ENCODE measurements at places on chromosomes 5 and 9. TPM values are rescaled to one million over a fixed set of nuclear protein-coding genes. Genes with fewer than 3 reads are reported as not detected.

Gene PAX5
- not detected for total RNA-seq

Gene FAM221B
- total RNA-seq, result not detected

Gene PRRX2
- total RNA-seq, result 0.40 TPM

Gene ACTBL2
- 0.11 TPM for total RNA-seq

Gene DBH
- not detected for total RNA-seq

Gene HSPB3
- total RNA-seq, result not detected

Gene OMD
- not detected for total RNA-seq

Gene AK8
- total RNA-seq, result 0.21 TPM

Gene PTPN3
- 7.1 TPM for total RNA-seq

Gene PCDHGC4
- total RNA-seq, result 0.11 TPM

Gene PHF24
- 1.3 TPM for total RNA-seq

Gene BTNL3
- not detected for total RNA-seq
